AG04449 (cell line): ENCODE measurements at places on chromosomes 5 and 9.

- DNase-seq: no peak
Observed at GRCh38 chr9:108316066-108316465, 539.7 kb downstream of the ACTL7B start.

GRCh38 chr5:151060742-151061141 lies 20.1 kb downstream of the TNIP1 start:
- DNase-seq: no peak

- DNase-seq: no peak
Observed at GRCh38 chr9:20402273-20402875, 219.9 kb downstream of the MLLT3 start.

DNA sequence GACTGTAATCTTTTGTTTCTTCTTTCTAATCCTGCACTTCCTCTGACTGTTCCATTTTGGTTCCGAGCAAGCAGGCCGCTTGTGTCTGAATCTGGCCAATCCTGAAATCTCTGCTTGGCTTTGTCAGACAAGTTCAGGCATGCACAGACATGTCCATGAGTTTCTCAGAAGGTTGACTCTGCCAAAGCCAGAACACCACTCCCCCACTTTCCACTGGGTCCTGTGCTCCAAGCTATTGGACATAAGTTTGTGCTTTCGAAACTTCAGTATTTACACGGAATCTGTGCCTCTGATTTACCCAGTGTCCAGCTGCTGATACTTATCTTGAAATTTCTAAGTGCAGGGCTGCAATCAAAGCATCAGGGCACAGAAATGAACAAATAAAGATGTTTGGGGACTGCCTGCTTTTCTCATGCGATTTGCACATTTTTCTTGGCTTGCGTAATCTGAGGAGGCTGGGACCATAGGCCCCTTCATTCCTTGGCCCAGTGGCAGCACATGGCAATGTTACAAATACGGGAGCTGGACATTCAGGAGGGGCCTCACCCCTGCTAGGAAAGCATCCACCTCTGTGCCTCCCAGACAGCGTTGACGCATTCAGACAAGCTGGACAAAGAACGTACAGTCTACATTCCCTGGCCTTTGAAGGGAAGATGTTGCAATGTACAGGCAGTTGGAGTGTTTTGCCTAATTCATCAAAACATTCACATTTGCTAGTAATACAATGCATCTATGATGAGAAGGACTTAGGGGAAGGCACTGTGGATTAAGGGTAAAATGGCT lies 209.2 kb upstream of the PAPPA start:
- peak; percentile 99 for DNase-seq

DNA sequence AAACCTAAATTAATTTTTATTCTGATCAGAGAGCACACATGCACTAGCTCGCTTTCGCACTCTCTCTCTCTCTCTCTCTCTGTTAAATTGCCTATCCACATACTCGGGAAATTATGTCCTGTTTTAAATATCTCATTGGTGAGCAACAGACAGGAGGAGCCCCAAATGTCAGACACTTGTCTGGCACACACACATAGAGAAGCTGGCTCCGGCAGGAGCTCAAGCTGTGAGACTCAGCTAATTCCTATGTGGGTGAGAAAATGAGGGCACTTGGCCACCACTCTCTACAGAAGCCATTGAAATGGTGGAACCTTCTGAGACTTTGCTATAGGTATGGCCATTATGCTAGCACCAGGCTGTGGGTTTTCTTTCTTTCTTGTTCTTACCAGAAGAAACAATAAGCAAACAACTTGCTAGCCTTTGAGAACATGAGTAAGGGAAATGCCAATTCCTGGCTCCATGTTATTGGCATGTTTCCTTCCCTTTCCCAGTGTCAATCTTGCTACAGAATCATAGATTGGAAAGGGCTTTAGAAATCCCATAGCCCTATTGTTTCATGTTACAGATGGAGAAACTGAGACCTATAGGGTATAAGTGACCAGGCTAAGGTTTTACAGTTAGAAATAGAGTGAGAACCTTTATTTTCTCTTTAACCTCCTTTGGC lies 9.0 kb downstream of the RFX3 start:
- no peak for DNase-seq

DNA sequence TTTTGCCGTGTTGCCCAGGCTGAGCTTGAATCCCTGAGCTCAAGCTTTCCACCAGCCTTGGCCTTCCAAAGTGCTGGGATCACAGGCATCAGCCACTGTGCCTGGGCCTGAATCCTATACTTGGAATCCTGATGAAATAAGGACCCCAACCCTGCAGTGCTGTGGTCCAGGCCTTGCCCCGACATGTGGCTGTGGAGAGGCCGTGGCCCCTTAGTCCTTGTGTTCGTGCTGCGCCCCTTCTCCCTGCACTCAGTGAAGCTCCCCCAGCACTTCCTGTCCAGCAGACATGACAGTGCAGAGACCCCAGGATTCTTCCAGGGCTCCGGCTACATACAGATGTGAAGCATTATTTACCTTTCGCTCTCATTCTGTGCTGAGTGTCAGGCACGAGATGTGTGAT lies 52.9 kb downstream of the EHMT1 start:
- DNase-seq: no peak

DNA sequence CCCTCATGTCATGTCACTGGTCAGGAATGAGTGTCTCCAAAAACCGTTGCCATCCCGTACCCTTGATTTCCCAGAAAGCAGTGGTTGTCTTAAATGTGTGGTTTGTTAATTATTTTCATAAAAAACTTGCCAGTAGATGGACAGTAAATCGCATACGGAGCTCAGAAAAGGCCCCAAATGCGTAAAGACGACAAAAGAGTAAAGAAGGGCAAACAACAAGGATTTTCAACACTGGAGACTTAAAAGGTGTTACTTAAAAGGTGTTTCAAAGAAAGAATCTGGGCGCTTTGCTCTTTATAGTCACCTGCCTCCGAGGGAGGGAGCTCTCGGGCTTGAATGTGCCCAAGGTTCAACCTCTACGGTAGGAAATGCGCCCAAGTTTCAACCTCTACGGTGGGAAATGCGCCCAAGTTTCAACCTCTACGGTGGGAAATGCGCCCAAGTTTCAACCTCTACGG lies 734 bp downstream of the KIF27 start:
- DNase-seq: no peak

GRCh38 chr9:124098141-124098905 lies 86.8 kb downstream of the LHX2 start:
- no peak for DNase-seq

- no peak for DNase-seq
Observed at GRCh38 chr5:158559643-158560042, 540.1 kb downstream of the EBF1 start.

- DNase-seq: no peak
Observed at GRCh38 chr5:78317515-78317914, 23.0 kb upstream of the AP3B1 start.

- DNase-seq: no peak
Observed at GRCh38 chr9:36640771-36641381, 68.2 kb downstream of the MELK start.

- no peak for DNase-seq
Observed at GRCh38 chr9:33765411-33765810, 29.9 kb upstream of the PRSS3 start.

DNA sequence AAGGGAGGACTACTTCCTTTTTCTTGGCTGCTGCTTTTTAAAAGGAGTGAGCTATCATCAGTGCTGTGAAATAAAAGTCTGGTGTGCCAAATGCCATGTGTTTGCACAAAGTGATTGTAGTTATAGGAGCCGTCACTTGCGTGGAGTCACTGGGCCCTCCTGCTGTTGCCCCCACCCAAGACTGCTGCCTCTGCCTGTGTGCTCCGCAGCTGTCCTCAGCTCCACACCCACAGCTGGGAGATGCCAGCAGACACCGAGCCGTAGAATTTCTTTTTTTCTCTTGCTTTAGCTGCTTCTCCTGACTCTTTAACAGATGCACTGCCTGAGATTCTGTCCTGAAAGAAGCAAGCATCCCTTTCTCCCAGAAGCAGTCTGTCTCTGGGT lies 9.8 kb upstream of the GLE1 start:
- DNase-seq: no peak

- DNase-seq: peak; percentile 94
Observed at GRCh38 chr9:37963936-37964739, 60.2 kb upstream of the SLC25A51 start.

- no peak for DNase-seq
Observed at GRCh38 chr9:15349892-15350761, 43.1 kb upstream of the TTC39B start.

DNA sequence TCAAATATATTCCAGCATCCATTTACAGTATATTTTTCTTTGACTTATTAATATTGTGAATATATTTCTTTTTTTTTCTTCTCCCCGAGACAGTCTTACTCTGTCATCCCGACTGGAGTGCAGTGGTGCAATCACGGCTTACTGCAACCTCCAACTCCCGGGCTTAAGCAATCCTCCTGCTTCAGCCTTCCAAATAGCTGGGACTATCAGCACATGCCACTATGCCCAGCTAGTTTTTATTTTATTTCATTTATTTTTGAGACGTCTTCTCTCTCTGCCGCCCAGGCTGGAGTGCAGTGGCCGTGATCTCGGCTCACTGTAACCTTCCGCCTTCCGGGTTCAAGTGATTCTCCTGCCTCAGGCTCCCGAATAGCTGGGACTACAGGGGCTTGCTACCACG lies 7.4 kb upstream of the GLIPR2 start:
- DNase-seq: no peak
